ENCODE measurements at places on chromosomes 2 and 18.

- DNase-seq: no peak
These were observed 20.3 kb downstream of the TBR1 start for GRCh38 chr2:161436411-161436810.

GRCh38 chr2:176111309-176111663 lies 4.2 kb downstream of the HOXD11 start:
- no peak for DNase-seq

DNA sequence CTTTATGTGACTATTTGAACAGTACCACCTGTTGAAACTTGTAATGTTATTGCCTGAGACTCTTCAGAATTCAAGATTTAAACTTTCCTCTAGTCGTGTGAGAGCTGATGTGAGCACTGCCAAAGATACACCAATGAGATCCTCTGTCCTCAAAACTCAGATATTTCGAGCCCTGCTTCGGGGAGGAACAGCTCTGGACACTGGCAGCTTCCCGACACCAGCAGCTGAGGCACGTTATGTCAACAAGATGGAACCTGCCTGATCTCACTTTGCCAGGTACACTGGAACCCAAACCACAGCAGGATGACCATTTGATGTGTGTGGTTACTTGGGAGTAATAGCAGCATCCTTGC lies 319.9 kb upstream of the RBMS1 start:
- no peak for DNase-seq

GRCh38 chr18:44651918-44652572 lies 28.6 kb upstream of the SETBP1 start:
- no peak for DNase-seq

DNA sequence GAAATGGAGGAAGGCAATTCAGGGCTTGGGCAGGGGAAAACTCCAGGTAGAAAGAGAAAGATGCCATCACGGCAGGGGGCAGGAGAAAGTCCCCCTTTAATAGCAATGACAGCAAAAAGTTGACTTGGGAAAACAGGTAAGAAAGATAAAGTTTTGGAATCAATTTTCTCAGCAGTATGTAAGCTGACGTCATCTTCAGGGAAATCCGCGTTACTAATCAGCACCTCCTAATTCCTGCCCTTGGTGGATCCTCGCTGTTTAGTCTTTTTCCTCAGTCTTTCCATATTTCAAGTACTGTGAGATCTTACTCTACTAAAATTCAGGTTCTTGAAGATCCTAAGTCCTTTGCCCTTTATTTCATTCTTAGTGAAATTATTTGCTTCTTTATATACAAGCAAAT lies 233.0 kb downstream of the MREG start:
- no peak for DNase-seq

DNA sequence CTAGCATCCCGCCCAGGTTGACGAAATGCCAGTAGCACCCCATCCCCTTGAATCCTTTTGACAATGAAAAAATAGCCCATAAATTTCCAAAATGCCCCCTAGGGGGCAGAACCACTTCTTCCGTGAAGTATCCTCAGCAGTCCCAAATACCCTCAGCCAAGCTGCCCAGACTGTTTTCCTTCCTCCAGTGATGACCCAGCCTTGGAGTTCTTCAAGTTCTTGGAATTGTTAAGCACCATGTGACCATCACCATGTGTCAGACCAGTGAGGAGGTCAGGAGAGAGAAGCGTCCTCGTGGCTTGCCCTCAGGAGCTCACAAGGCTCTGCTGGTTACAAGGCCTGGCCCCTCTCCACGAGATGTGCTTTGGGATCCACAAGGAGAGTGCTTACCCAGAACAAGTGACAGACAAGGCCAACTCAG lies 1.4 kb upstream of the SLC23A3 start:
- no peak for DNase-seq

GRCh38 chr2:43273529-43273928 lies 47.1 kb upstream of the ZFP36L2 start:
- no peak for DNase-seq

- no peak for DNase-seq
These were observed 26.8 kb downstream of the RHBDD1 start for GRCh38 chr2:226862623-226863022.

DNA sequence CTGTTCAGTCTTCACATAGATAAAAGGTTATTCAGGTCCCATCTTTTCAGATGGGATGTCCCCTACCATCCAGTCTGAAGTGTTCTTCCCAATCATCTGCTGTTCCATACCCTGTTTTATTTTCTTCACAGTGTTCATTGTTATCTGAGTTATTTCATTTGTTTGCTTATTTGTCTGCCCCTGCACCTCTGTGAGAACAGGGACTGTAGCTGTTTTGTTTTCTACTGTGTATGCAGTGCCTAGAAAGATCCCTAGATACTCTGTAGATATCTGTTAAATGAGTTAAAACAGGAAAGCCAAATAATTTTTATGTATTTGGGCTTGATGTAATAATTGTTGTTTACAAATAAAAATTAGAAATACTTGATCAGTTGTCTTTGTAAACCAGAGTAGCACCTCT lies 34.2 kb downstream of the SMAD4 start:
- DNase-seq: no peak

DNA sequence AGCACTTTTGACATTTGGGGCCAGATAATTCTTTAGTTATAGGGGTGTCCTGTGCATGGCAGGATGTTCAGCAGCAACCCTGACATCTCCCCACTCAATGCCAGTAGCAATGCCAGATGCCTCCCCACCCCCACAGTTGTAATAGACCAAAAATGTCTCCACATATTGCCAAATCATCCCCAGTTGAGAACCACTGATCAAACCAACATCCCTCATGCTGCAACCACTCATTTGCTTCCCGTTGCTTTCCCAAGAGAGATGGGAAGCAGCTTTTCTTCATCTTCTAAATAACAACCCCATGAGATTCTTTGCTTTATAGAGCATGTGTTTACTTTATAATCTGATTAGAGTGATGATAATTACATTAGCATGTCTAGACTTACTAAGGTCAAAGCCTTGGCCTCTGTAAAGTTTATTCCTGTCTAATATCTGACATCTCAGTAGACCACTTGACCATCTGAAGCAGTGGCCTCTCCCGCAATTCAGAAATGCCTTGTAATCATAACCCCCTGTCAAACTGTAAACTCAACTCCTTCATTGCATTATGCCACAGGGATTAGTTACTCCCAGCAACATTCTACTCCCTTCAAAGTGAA lies 28.7 kb upstream of the C1D start:
- DNase-seq: no peak

- DNase-seq: no peak
These were observed 219.0 kb upstream of the DSEL start for GRCh38 chr18:67735506-67735905.

DNA sequence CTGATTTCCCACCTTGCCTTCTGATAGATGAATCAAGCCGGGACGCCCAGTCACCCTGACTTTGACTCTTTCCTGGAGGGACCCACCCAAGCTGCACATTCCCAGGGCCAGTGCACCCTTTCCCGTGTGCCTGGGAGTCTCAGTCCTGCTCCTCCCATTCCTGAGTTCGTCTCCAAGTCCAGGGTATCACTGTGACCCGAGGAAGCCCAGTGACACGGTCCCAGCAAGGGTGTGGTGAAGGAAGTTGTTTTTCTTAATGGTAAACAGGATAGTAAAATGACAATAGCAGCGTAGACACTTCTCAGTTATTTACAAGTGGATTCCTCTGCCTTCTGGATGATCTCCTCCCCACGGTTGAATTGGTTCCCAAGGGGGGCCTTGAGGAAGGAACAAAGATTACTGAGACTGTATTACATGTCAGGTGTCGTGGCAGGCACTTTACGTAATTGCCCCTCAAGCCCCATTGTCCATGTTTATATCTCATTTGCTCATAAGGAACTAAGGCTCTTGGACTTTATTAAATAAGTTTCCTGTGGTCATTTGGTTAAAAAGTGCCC lies 123.3 kb downstream of the PRKCE start:
- no peak for DNase-seq

DNA sequence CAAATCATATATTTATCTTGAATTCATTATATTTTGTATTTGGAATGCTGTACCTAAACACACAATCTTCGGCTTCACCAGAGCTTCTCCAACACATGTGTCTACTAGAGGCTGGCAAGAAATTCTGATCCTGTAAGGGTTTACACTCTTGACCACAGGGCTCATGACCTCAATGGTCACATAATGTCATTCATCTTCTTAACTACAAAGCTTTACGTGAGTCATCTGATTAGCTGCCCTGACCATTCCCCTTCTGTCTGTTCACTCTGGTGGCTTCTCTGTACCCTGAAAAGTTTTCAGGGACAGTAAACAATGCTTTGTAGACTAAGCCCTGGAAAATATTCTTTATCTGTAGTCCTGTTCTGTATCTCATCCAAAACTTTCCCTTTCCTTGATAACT lies 423.9 kb downstream of the CMPK2 start:
- DNase-seq: no peak

GRCh38 chr2:52117299-52117698 lies 1085.4 kb upstream of the NRXN1 start:
- no peak for DNase-seq

GRCh38 chr18:36419900-36420531 lies 122.5 kb downstream of the FHOD3 start:
- DNase-seq: no peak

DNA sequence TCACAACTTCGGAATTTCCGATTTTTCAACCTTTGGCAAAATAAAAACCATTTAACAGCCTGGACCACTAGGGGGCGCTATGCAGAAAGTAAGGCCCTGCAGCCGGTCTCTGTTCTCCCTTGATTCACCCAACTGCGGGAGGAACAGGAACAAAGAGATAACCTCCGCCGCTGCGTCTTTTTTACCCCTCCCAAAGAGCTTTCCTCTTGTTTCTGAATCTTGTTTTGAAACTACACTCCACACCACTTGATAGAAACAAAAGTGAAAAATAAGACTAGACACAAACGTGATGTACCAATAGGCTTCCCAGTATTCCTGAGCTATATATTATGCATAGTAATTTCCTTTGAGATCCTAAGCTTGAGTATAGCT lies 231.2 kb downstream of the MYO3B start:
- DNase-seq: peak; percentile 25

DNA sequence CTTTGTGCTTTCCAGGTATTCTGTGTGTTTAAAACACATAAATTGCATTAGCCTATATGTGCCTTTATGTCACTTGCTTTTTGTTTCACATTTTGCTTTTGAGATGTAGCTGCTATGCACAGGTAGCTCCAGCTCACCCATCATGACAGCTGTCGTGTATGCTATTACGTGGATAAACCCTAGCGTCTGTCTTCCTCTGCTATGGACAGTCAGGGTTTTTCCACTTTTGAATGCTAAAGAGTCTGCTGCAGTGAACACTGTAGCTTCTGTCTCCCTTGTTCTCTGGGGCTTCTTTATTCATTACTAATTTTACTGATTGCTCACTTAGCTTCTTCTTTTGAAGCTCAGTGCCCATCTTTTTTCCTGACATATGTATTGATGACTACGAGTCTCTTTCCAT lies 24.7 kb upstream of the MBP start:
- DNase-seq: no peak

- no peak for DNase-seq
These were observed 181.6 kb downstream of the MGAT5 start for GRCh38 chr2:134435505-134435904.

DNA sequence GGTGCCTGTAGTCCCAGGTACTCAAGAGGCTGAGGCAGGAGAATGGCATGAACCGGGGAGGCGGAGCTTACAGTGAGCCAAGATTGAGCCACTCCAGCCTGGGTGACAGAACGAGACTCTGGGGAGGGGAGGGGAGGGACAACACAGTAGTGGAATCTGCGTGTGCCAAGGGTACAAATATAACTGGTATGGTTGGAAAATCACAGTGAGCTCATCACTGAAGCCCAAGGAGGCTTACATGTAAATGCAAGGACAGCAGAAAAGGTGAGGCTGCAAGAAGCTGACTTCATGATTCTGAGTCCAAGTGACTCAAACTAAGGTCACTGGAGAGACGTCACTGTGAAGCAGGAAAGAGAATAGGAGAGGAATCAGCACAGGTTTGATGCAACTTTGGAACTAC lies 9.2 kb downstream of the SEPTIN10 start:
- DNase-seq: no peak

GRCh38 chr2:97993926-97994325 lies 1.8 kb downstream of the TMEM131 start:
- DNase-seq: no peak

DNA sequence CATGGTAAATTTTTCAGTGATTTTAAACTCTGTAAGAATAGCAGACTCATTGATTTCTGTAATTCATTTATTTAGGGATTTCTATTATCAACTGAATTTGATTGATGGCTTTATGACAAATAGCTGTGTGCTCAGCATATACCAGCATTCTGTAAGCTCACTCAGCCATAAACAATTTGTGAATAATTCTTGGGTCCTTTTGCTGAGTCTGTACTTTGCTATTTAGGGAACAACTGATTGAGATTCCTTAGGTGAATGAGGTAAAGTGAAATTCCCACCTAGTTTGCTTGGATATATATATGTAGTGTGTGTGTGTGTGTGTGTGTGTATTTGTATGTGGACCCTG lies 76.7 kb upstream of the CAVIN2 start:
- DNase-seq: no peak

DNA sequence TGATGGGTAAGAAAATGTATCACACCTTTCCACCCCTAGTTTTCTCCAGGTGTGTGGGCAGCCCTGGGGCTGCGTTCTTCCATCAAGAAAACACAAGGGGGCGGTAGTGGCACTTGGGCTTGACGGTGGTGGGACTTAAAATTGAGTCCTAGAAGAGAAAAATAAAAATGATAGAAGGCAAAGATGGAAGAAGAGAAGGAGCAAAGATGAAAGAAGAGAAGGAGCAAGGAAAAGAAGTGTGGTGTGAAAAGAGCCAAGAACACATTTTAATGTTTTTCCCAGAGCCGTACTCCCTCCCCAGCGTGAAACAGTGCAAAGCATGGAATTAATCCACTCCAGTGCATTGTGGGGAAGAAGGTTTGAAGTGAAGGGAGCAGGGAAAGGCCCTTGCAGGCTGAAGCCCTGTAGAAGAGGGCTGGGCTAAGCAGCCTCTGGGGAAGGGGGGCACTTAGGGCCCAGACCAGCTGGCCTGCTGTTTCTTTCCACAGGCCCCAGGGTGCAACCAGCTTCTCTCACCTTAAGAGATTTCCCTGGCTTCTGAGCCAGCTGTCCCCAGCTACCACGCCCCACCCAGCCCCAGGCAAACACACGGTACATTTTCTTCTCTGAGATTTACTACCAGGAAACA lies 256.8 kb downstream of the RNF152 start:
- no peak for DNase-seq

DNA sequence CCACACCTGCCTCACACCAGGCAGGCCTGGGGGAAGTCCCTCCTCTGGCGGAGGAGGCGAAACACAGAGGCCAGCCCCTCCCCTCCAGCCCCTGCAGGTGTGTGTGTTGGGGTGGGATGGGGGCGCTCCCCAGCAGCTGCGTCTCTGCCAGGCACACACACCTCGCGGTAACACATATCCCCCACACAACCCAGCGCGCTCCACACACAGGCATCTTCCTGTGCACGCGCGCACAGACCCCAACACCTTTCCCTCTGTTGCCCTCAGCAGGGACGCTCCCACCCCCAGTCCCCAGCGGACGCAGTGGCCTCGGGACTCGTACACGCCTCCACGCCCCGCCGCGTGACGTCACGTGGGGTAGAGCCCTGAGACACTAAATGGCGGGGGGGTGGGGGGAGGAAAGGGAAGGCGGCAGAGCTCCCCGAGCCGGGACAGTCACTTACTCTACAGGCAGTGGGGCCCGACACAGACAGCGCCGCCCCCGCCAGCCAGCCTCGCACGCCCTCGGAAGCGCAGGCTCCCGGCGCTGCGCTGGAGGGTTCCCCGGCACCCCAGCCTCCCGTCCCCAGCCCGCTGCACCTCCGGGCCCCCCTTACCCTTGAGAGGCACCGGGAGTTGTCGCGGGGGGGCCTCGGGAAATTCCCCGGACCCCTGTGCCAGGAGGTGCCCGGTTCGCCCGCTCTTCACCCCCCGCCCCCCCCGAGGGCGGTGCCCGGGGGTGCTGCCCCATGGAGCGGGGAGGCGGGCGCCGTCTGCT lies at the start of gene WNT10A:
TSS of gene WNT10A (plus strand) at position 751 of the 757 bp plus-strand sequence. CDS start 144 bp downstream, outside the sequence.
- peak; percentile 93 for DNase-seq

- DNase-seq: no peak
These were observed 490.4 kb upstream of the SPRED2 start for GRCh38 chr2:65922794-65923193.

Measured in T-helper 22 cell (primary cell).